ENCODE measurements at places on chromosomes 7 and 10.

GRCh38 chr10:16847644-16848043 lies 30.4 kb upstream of the RSU1 start:
- DNase-seq: no peak

- no peak for DNase-seq
Observed at GRCh38 chr10:98411768-98412167, 3.2 kb downstream of the PYROXD2 start.

DNA sequence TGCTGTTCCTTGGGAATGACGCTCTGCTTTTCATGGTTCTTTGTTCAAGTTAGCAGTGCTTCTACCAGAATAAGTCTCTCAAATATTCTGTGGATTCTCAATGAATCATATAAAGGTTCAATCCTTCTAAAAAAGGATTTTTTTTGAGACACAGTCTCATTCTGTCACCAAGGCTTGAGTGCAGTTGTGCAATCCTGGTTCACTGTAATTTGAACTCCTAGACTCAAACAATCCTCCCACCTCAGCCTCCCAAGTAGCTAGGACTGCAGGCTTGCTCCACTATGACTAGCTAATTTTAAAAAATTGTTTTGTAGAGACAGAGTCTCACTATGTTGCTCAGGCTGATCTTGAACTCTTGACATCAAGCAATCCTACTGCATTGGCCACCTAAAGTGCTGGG lies 64.9 kb upstream of the RELN start:
- no peak for DNase-seq

- no peak for DNase-seq
Observed at GRCh38 chr7:107813524-107813923, 10.5 kb upstream of the SLC26A3 start.

DNA sequence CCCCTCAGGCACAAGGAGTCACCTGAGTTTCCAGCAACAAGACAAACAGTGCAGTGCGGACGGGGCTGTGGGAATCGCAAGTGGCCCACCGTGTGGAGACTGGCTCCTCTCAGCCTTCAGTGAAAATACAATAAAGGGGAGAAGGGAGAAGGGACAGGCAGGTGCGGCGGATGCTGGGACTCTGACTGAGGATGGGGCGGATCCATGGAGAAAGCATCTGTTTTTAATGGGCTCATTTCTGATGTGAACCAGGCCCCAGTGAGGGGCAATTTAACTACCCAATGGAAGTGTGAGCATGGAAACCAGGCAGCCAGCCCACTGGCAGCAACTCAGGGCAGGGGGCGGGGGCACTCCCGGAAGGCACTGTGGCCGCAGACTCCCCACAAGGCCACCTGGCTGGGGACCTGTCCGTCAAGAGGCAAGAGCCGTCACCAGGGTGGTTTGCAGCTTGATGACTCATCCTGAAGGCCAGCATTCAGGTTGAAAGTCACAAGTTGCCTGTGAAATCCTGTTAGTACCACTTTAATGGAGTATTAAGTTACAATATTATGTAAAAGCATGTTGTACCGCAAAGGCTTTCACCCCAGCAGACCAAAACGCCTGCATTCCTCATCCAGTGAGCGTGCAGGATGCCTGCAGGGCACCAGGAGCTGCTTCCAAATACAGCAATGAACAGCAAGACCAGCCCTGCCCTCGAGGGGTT lies 476.4 kb downstream of the PTPRN2 start:
- DNase-seq: no peak

DNA sequence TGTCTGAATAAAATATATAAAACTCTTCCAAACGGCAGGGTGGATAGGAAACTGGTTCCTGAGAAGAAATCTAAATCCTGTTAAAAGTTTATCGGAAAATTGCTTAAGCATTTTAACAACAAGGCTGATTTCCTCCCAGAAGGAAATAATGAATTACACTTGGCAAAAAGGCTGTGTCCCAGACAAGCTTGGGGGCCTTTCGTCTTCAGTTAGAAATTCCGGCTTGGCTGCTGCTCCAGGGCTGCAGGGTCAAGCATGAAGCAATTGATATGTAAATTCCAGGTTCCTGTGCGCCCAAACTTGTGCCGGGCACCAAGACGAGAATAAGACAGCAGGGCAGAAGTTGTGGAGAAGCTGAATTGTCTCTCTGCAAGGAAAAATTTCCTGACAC lies 38.0 kb upstream of the LBX1 start:
- no peak for DNase-seq

GRCh38 chr7:153022475-153023193 lies 263.1 kb downstream of the ACTR3B start:
- DNase-seq: no peak

DNA sequence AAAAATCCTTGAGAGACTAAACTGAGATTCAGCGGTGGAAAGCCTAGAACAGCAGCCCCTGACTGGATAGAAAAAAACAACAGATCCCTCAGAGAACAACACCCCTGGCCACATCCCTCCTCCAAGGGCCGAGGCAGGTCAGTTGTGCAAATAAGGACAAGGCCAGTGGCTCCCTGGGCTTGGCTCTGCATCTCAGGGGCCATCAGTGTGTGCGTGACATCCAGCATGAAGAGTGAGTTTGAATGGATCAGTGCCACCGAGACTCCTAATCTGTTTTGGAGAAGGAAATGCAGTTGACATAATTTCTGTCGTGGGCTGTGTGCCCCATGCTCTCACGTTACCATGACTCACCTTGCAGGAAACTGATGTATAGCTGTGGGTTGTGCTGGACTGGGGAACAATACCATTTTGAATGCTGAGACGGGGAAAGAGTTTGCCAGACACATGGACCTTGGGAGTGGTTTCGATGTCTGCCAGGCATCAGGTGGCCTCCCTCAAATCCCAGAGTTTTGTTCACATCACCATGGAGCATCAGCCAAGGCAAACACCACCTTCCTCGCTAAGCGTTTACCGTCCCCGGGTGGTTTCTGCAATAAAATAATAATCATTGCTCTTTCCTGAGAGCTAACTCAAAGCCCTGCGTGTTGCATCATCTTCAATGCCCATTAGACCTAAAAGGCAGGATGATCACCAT lies 153.2 kb upstream of the FZD8 start:
- DNase-seq: no peak

- no peak for DNase-seq
Observed at GRCh38 chr7:93092757-93093370, 24.9 kb downstream of the SAMD9 start.

- DNase-seq: no peak
Observed at GRCh38 chr7:111090846-111091245, at the start of gene LRRN3. TSS of gene LRRN3 (plus strand) at chr7:111091127. CDS start at chr7:111122773, 31,646 bp downstream.

DNA sequence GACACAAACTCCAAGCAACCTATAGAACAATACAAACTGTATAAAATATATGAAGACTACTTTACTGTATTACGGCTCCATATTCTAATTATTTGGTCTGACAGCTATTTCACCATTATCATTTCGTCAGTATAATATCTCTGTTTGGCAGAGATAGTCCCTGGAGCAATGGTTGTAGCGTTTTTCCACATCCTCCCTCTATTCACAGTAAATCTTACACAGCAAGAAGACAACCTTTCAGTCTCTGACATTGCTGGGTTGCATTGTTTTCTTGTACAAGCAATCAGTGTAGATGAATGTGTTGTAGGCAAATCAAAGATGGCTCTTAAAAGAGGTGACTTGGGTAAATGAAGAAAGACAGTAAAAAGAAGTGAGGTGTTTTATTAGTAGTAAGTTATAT lies 105.6 kb upstream of the PLXDC2 start:
- DNase-seq: no peak

DNA sequence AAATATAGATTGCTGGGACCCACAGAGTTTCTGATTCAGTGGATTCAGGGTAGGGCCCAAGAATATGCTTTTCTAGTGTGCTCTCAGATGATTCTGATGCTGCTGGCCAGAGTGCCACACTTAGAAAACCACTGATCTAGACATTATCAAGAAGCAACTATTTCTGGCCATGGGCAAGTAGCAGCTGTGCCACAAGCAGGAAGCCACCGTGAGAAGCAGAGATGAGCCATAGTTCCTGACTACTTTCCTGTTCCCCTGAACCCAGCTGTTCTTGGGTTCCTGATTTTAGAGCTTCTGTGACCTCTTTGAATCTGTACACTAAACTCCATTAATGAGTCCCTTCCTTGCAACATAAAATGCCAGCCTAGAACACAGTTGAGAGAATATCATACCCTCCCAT lies 38.1 kb upstream of the PIK3AP1 start:
- DNase-seq: no peak

DNA sequence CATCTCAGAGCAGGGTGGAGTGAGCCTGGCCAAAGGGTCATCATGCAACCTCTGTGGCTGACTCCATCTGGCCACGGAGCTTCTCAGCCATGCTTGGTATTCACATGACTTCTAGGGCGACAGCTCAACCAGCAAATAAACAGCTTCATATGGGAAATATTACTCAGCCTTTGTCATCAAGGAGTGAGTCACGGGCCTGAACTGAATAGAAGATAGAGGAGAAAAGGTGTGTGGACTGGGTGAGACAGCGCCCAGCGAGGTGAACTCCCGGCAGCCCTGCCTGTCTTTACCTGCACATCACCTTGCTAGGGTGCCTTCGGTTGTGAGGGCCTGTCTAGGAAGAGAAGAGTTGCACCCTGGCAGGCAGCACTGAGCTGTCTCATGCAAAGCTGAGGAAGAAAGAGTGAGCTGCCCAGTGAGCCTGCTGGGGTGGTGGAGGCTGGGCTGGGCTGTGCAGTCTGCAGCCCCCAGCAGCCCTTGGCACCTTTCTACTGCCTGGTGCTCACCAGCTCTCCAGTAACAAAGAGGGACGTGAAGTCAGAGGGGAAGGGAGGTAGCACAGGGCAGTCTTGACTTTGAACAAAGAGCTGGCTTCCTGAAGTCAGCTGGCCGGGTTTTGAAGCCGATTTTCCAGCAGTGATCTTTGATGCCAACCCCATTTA lies 114.2 kb downstream of the EGFR start:
- DNase-seq: no peak

DNA sequence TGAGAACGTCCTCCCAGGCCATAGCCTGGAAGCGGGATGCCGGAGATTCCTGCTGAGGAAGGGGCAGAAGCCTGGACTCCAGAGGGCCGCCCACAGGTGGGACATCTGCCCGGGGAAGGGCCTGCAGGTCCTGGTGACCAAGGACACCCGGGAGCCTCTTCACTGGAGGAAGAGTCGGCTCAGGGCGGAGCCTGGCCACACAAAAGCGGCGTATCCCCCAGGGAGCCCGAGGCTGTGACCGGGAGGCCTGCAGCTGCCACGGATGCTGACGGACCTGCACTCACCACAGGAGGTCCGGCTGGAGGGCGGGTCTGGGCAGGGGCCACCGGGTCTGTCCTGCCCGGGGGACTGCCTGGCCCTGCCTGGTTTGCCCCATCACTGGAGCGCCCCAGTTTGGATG lies 15.5 kb upstream of the ADGRA1 start:
- DNase-seq: no peak

DNA sequence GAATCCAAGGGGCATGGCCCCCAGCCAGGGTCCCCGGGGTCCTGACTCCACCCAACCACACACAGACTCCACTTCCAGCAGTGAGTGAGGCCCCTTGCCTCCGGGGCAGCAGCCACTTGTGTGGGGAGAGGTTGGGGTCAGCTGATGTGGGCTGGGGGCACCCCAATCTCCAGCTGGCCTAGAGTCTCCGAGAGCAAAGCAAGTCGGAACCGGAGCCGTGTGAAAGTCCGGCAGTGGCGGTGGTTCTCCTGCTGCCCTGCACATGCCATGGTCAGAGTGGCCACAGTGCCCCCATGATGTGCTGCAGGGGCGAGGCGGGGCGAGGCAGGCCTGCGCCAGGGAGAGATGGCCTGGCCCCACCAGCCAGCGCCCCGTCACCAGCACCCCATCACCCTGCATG lies 74.6 kb downstream of the PDGFA start:
- no peak for DNase-seq

- no peak for DNase-seq
Observed at GRCh38 chr7:111104710-111105109, 13.8 kb downstream of the LRRN3 start.

DNA sequence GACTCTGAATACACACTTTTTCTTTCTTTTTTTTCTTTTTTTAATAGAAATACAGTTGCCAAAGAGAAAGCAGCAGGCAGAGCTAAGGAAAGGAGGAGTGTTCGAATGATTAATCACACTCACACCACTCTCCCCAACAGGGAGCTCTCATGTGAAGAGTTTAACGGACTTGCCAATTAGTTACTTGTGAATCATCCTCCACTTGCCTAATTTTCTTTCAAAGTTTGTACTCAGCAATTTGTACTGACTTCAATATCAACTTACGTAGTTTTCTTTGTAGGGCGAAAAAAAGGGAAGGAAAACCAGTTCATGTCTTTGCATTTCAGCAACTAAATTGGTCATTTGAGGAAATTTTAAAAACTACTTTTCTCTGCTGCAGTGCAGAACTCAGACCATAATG lies 109.2 kb downstream of the PIP4K2A start:
- no peak for DNase-seq

GRCh38 chr7:27992097-27992496 lies 188.5 kb downstream of the JAZF1 start:
- no peak for DNase-seq

DNA sequence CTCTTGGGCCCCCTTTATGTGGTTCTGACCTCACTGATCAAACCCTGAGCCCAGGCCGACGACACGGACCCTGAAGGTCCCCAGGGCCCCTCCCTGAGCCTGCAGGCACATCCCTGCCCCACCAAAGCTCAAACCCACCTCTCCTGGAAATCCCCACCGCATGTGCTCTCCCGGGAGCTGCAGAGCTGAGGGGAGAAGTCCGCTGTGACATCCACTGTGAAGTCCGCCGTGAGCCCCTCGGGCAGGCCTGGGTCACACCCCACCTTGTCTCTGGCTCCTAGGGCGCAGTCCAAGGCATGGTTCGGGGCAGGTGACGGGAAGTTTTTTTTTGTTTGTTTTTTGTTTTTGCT lies 100.2 kb downstream of the MICALL2 start:
- no peak for DNase-seq

GRCh38 chr7:93242106-93242505 lies 9.9 kb downstream of the VPS50 start:
- DNase-seq: no peak
